Uterus (tissue), 4 donors: ENCODE measurements at places on chromosomes 1 and 21. TPM values are rescaled to one million over a fixed set of nuclear protein-coding genes. Genes with fewer than 3 reads are reported as not detected.

POTED gene
- total RNA-seq = not detected

DNA sequence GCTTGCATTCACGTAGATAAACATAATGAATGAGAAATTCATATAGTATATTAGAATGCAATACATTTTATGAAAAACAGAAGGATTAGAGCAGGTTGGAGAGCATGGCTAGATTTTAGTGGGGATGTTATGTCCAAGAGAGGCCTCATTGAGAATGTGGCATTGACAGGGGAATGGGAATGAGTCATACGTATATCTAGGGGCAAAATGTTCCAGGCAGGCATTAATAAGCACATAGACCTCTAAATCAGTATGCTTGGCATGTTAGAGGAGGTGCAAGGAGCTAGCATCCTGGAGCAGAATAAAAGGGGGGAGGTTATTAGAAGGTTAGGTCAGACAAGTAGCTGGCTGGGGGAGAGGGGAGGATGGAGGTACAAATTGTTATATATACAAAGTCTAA lies 93.0 kb downstream of the USH2A start:
- DNase-seq = no peak

HORMAD1 gene
- total RNA-seq = not detected

DNA sequence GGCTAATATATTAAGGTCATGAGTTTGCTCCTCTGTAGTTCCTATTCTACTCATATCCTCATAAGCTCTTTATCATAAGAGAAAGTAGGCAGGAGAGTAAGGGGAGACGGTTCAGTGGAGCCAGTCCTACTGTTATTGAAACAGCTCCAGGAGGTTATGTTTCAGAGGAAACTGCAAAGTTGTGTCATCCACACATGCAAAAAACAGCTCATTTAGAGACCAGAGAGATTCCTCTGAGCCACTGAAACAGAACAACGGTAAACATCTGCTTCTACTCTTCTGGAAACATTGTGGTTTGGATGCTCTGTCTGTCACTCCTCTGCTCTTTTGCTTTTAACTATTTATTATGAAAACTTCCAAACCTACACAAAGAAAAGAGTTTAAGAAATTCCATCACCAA lies 66.3 kb upstream of the PPP2R5A start:
- DNase-seq = no peak

SPATC1L gene
- total RNA-seq = 4.9 TPM

CLDN19 gene
- not detected for total RNA-seq

- DNase-seq = no peak
Measured at GRCh38 chr1:1833916-1834325, 55.7 kb upstream of the NADK start.
